ENCODE measurements at places on chromosomes 16 and 17. TPM values are rescaled to one million over a fixed set of nuclear protein-coding genes. Genes with fewer than 3 reads are reported as not detected.
A peak's percentile ranks its signal among the peaks of the same experiment; 100 is the strongest.

DNA sequence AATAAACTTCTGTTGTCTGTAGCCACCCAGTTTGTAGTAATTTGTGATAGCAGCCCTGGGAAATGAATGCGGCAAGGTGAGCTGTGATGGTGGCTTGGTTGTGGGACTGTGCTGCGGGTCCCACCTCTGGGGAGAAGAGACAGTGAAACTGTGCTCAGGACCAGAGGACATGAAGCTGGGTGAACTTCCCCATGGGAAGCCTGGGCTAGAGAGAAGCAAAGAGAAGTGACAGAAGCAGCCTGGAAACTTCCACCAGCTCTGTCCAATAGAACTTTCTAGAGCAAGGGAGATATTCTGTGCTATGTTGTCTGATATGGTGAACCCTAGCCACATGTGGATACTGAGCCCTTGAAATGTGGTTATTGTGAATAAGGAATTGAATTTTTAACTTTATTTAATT, 51.5 kb upstream of the EMP2 start:
- no peak for DNase-seq

GRCh38 chr16:87601401-87601981, 817 bp upstream of the JPH3 start:
- DNase-seq = no peak

DNA sequence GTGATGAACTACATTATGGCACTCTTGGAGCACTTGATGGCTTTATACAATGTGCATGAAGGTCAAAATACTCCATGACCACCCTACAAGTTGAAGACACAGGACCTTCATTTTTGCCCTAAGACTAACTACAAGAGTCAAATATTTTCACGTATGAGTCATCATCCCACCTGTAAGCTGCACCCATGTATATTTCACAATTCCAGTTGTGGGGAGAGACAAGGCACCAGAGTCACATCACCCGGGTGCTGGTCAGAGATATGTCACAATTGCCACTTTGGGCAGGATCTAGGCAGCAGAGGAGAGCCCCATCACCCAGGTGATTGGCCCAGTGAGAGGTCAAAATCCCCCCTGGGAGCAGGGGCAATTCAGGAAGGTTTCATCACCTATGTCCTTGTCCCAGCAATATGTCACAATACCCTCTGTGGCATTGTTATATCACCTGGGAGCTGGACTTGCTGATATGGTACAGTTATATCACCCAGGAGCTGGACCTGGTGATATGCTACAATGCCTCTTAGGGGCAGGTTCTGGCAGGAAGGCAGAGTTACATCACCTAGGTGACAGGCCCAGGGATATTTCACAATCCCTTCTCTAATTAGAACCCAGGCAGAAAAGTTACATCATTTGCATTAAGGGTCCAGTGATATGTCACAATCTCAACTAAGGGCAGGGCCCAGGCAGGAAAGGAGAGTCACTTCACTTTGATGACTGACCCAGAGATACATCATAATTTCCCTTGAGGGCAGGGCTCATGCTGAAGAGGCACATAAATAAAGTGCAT, 1839.2 kb downstream of the TP53TG3F start:
- DNase-seq = no peak

DNA sequence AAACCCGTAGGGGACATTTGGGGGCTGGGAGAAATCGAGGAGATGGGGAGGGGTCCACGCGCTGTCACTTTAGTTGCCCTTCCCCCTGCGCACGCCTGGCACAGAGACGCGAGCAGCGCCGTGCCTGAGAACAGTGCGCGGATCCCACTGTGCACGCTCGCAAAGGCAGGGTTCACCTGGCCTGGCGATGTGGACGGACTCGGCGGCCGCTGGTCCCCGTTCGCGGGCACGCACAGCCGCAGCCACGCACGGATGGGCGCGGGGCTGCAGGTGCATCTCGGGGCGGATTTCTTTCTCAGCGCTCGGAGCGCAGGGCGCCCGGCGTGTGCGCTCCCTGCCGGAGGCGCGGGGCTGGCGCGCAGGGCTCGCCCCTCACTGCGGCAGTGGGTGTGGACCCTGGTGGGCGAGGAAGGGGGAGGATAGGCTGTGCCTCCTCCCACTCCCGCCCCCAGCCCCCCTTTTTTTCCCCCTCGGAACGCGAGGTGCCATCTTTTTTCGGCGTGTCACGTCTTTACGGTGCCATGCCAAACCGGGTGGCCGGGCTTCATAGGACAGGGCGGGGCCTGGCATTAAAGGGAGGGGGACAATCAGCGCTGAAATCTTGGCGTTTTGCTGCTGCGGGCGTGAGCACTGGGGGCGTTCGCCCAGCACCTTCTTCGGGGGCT, 1.1 kb downstream of the MAPT start:
- DNase-seq = no peak

DNA sequence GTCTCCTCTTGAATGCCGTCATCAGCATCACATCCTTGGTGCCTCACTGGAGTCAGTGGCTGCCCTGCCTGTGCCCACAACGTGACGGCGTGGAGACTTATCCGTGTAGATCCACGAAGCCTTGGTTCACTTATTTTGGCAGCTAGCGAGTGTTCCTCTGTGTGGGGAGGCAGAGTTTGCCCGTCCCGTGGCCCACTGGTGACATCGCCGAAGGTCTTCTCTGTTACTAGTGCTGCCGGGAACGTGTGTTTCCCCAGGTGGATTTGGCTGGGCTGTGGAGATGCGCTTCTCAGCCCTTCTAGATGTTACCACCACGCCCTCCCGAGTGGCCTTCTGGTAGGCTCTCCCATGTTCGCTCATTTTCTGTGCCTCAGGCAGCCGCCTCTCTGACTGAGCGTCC, 169.6 kb downstream of the SEC14L1 start:
- DNase-seq = no peak

GRCh38 chr17:79065105-79065670, 9.4 kb upstream of the ENGASE start:
- no peak for DNase-seq

GRCh38 chr17:2336852-2337543, at the start of gene SGSM2:
Gene SGSM2, plus strand, starts transcription at chr17:2337501. Its CDS starts 188 bp downstream, at chr17:2337689.
- no peak for DNase-seq

- no peak for DNase-seq
These were observed 110.6 kb upstream of the RBBP6 start for GRCh38 chr16:24428756-24429155.

GRCh38 chr17:81499601-81499970, 13.0 kb downstream of the ACTG1 start:
- no peak for DNase-seq

DNA sequence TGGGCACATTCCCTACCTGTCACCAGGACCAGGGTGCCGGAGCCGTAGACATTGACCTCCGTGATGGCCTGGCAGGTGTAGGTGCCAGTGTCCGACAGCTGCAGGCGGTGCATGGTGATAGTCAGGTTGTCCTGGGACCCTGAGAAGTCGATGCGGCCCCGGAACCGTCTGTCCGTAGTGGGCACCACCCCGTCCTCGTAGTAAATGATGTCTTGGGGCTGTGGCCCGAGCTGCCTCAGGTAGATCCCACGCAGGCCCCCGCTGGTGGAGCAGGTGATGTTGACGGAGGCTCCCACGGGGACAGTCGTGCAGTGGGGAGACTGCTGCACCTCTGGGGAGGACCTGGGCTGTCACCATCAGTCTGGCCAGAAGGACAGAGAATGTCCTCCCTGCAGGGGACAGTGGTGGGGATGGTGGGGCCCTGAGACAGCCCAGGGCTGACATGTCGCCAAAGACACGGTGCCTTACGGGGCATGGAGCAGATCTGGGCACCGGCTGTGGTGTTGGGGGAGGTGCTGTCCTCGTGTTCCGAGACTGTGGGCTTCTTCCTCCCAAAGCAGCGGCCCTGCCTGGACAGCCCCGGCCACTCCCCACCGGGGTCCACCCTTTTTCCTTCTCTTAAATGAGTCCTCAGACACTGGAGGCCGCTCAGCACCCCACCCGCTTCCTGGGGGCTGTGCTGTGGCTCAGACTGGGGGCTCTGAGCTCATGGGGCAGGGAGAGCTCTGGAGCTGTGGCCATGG, 586 bp downstream of the CD7 start:
- no peak for DNase-seq

DNA sequence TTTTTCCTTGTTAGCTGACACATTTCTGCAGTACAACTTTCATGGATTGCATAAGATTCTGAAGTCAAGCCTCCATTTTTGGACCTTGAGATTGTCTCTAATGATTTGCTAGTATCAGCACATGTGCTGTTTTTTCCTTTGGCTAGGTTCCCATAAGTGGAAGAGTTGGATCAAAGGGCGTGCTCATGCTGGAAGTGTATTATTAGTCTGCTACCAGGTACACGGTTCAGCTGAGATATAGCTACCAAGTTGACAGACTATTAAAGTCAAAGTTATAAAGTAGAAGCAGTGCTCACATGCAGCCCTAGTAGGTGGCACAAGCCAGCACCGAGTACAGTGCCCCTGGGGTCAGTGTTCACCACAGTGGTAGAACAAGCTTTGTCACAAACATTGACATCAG, 3.2 kb downstream of the FAHD1 start:
- no peak for DNase-seq

DNA sequence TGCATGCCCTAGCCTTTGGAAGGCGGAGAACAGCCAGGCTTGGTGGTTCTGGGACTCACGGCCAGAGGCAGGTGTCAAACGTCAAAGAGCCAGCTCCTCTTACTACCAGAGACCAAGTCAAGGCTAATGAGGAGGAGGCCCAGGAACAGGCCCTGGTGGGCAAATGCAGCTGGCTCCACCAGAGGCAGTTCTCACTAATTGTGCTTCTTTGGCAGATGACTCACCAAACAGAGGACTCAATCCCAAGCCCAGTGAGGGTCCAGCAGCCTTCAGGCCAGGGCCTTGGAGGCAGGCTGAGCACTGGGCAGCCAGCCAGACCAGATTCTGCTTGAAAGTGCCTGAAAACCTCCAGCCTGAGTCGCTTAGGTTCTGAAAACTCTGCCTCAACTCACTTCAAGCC, 336.5 kb upstream of the CDH5 start:
- no peak for DNase-seq

DNA sequence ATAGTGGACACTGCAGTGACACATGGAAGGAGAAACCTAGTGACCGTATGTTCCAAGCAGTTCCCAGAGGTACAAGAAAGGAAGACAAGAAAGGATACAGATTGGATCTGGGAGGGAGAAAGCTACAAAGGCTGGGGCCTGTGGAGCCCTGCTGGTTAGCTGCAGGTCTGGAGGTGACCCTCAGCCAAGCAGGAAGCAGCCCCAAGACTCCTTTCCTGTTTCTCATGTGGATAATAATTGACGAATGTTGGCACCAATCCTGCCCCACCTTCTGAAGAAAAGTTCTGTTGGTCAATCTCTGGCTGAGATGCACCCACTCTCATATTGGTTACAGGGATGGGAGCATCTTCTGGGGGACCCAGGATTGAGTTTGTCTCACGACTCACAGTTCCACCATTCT, 99.8 kb downstream of the SHISA6 start:
- DNase-seq = no peak

GRCh38 chr17:859061-859823, 77.1 kb downstream of the MRM3 start:
- DNase-seq = peak; percentile 87

GRCh38 chr16:86060381-86061317, 161.7 kb downstream of the IRF8 start:
- DNase-seq = no peak

DNA sequence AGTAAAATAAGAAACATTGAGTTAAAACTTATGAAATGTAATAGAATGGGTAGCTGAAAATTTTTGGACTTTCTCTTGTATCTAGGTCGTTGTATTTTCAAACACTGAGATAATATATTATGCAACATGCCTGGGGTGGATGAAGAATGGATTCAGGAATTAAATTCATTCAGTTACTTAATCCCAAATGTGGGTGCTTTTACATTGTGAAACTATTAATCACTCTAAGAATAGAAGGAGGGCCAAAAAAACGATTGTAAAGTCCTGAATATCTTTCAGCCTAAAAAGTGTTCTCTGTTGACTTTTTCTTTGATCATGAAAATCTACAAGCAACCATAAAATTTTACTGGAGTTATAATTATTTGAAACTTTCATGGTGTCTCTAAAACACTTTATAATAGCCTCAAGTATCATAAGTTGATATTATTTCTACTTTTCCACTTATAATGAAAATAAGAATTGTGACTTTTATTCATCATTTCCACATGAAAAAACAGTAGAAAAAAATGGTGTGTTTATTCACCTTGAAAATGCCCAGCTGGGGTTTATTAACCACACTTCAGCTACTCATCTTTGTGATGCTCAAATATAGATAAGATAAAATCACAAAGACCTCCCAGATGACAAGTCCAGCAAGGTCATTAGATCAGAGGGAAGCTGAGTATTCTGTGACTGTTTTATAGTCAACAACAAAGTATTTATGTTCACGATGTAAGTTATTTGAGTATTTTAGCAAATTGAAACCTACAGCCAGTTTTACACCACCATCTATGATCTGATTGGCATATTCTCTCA, 619.9 kb upstream of the SOX9 start:
- DNase-seq = no peak

GRCh38 chr16:28304214-28304613, 11.9 kb downstream of the SBK1 start:
- DNase-seq = peak; percentile 57

- DNase-seq = no peak
These were observed 36.7 kb downstream of the SEC14L5 start for GRCh38 chr16:4994719-4995434.

DNA sequence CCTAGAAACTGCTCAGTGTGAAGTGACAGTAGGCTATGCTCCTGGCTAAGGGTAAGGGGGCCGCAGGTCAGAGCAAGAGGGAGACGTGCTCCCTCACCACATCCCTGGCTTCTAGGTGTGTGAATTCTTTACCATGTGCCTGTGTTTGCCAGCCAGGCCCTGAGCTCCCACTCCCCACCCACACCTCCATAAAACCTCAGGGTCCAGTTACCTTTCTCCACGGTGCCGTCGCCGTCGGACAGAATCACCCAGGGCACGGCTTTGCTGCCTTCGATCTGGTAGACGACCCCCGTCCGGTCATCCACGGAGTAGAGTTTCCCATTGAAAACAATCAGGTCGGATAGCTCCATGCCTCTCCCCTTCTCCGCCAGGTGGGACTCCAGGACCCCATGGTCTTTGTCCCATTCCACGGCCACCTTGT, 12.8 kb downstream of the CANT1 start:
- DNase-seq = no peak

GRCh38 chr16:31458073-31458843, 1.0 kb upstream of the ARMC5 start:
- no peak for DNase-seq

GDPD1 gene
- polyA plus RNA-seq = 1.7 TPM

BRD7 gene
- polyA plus RNA-seq = 61.1 TPM

FBXO39 gene
- polyA plus RNA-seq = not detected

TIMP2 gene
- polyA plus RNA-seq = 214 TPM

KRTAP2-3 gene
- polyA plus RNA-seq = not detected

MYH13 gene
- 0.70 TPM for polyA plus RNA-seq

MPG gene
- polyA plus RNA-seq = 22.4 TPM

CCL1 gene
- not detected for polyA plus RNA-seq

All from muscle of back (tissue), 13 donors.